ENCODE measurements at places on chromosomes 12 and 14.
A peak's percentile ranks its signal among the peaks of the same experiment; 100 is the strongest.

DNA sequence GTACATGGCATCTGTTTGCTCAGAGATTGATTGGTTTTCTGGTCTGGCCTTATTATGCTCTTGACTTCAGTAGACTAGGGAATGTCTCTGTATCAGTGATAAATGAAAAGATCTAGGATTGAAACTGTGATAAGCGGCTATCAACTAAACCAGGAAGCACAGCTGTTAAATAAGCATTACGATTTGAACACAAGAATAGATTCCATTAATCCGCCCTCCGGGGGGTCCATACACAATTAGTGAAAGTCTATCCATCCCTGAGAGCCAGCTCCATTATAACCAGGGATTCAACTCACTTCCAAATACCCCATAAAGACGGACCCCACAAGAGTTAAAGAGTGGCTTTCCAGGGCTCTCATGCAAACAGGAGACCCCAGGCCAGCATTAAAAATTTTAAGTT, 279.0 kb downstream of the GRIN2B start:
- DNase-seq = no peak

- no peak for DNase-seq
Measured at GRCh38 chr12:29537298-29537697, 39.8 kb upstream of the OVCH1 start.

- DNase-seq = no peak
Measured at GRCh38 chr12:73421832-73422231, 1115.8 kb upstream of the ATXN7L3B start.

DNA sequence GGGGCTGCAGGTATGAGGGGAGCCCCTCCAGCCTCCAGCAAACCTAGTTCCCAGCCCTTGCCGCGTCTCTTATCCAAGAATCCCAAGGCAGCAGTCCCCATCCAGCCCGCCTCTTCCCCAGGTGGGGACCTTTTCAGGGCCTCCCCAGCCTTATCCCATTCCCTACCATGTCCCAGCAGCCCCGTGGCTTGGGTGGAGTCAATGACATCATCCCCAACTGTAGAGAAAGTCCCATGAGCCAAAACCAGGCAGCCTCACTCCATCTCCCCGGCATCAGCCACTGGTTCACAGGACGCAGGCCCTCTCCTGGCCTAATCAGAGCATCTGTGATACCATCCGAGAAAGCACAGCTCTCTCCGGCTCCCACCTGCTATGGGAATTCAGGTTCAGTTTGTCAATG, 131.0 kb downstream of the NCOR2 start:
- no peak for DNase-seq

GRCh38 chr14:72104011-72104613, 171.9 kb downstream of the RGS6 start:
- DNase-seq = peak; percentile 20

- DNase-seq = no peak
Measured at GRCh38 chr12:47267571-47267970, 187.8 kb upstream of the AMIGO2 start.

GRCh38 chr12:89544681-89545184, 18.9 kb upstream of the POC1B start:
- DNase-seq = no peak

GRCh38 chr14:65550779-65551643, 138.5 kb downstream of the FUT8 start:
- DNase-seq = no peak

DNA sequence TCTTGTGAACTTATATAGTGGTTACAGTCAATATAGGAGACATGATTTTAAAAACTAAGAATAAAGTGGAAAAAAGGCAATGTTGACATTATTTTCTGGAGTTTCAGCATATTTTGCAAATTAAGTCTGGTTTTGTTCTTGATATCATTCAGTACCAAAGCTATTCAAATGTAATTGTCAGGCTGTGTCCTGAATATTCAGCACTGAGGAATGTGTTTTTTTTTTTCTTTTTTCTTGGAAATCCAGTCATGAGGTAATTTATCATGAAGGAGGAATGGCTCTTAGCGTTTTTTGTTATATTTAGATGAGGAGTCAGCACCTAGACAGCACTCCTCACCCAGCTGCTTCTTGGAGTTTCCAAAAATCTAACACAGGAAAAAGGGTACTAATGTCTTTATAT, 225.5 kb downstream of the CCDC91 start:
- DNase-seq = no peak

GRCh38 chr14:79357307-79357706, 854.0 kb downstream of the DIO2 start:
- DNase-seq = no peak

- DNase-seq = no peak
Measured at GRCh38 chr14:22563987-22564386, 25.0 kb downstream of the DAD1 start.

GRCh38 chr12:111607239-111607638, 8.1 kb upstream of the ATXN2 start:
- no peak for DNase-seq

DNA sequence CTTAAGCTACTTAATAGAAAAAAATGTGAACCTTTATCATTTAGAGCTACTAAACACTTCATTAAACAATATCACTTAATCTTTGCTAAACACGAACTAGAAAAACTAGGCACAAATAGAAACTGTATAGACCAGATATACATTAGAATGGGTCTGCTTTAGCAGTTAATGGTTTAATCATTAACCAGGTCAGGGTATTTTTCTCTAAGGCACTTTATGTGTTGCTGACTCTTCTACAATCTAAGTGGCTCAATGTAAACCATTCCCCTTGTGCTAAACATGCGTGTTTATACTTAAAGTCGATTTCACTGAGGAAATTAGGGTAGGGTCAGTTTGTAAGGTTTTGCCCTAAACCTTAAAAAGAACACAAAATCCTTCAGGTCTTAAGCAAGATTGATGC, 29.7 kb downstream of the TMCC3 start:
- no peak for DNase-seq

DNA sequence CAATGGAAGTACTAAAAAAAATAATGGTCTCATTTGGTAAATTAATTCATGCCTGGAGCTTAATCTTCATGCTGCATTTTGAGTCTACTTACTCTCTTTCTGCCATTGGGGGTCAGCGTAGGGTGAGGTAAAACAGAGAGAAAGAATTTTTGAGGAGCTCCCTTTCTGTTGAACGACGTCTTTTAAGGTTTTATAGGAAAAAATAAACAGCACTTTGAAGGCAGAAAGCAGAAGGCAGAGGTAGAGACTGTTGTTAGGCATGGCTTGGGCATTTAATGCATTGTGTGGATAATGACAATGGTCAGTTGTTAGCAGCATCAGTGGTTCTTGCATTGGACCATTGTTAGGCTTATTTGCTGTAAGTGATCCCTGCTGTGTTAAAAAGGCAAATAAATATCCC, 557.2 kb upstream of the STXBP6 start:
- DNase-seq = no peak

All from T-helper 2 cell treated with Interferon-gamma antibody and Interleukin-4, amounts not matched to agents 5 μg/mL and 100 μg/mL, for 36 hours (primary cell).